ENCODE measurements at places on chromosomes 5 and 9.

DNA sequence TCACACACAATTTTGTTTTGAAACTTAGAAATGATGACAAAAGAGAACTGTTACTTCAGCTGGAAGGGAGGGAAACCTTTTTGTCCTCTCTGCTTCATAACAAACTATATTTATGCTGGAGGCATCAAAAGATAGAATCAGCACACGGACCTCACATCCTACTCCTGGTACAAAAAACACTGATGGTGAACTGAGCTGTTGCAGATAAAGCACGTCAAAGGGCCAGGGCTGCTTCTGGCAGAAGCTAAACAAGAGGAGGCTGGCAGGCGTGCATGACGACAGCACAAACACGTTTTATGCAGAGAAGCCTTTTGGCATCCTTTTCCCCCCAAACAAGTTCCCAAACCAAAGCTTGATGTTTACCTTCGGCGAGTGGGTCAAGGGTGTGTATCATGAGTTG lies 169.6 kb downstream of the SLC24A2 start:
- DNase-seq, result no peak

DNA sequence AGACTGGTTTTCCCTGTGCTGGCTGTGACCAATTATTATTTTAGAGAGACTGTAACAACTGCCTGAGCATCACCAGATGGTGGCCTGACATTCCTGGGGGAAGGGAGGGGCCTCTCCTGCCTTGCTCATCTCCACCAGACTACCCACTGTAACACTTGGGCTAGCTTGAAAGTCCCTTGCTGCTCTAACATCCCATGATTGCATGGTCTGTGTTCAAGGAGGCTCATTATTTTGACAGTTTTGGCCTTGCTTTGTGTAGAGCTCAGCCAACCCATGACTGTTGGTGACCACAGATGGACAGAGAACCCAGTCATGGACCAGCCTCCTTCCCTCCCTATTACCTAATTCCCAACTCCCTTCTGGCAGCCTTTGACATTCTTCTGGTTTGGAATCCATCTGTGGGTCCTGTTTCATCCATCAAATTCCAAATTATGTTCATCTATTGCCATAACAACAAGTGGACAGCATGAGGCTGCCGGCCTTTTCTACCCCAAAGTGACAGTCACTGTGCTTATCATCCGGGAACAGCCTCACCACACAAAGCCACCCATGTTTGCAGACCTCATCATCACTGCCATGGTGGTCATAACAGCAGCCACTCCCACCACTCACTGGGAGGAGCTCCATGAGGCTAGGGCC lies 49.0 kb upstream of the ICE1 start:
- DNase-seq, result no peak

GRCh38 chr5:173848986-173849596 lies 39.1 kb upstream of the CPEB4 start:
- no peak for DNase-seq

GRCh38 chr9:76605321-76605900 lies 146.4 kb downstream of the GCNT1 start:
- no peak for DNase-seq

DNA sequence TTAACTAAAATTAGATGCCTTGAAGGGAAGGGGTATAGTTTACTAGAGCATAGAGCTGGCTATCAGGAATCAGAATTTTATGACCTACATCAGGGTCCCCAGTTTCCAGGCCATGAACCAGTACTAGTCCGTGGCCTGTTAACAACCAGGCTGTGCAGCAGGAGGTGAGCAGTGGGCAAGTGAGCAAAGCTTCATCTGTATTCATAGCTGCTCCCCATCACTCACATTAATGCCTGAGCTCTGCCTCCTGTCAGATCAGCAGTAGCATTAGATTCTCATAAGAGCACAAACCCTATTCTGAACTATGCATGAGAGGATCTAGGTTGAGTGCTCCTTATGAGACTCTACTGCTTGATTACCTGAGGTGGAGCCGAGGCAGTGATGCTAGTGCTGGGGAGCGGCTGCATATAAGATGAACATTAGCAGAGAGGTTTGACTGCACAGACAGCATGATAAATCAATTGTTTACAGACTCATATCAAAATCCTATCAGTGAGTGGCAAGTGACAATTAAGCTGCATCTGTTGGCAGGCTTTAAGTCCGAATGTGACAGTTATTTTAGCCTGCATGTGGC lies 44.6 kb downstream of the TAF11L14 start:
- no peak for DNase-seq

GRCh38 chr9:136019041-136019680 lies 58.0 kb upstream of the UBAC1 start:
- no peak for DNase-seq

DNA sequence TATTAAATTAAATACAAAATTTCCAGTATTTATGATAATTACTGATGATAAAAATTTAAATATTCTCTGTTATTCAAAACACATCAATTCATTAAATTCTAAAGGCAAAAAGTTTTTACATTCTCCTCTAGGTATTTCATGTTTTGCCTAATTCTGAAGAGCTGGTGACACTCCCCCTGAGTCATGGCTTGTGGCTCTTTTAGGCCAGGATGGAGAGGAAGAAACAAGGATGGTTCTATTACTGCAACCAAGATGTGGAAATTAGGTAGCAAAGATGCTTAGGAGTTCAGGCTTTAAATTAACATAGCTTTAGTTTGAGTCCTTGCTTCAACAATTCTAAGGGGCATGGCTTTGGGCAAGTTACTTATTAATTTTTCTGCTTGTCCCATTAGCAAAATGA lies 1295.8 kb downstream of the EFNA5 start:
- no peak for DNase-seq

GRCh38 chr9:34654323-34655051 lies 2.5 kb downstream of the IL11RA start:
- DNase-seq, result no peak

- no peak for DNase-seq
These were observed 50.8 kb downstream of the ALDH7A1 start for GRCh38 chr5:126544087-126544740.

DNA sequence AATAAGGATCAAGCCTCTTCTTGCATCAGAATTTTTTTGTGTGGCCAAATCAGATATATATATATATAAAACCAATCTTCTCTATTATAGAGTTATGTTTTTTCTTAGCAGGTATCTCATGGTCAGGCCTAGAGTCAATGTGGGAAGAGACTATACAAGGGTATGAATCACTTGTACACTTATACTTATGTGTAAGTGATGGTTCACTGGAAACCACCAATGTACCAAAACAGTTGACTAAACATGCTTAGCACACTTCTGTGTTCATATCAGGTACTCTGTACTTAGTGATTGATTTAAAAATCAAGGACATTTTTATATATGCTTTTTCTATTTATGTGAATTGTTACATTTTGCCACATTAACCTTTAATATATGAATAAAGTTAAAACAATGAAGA lies 92.6 kb downstream of the CWC27 start:
- DNase-seq, result no peak

GRCh38 chr9:76904661-76905457 lies 1.1 kb downstream of the PRUNE2 start:
- no peak for DNase-seq

DNA sequence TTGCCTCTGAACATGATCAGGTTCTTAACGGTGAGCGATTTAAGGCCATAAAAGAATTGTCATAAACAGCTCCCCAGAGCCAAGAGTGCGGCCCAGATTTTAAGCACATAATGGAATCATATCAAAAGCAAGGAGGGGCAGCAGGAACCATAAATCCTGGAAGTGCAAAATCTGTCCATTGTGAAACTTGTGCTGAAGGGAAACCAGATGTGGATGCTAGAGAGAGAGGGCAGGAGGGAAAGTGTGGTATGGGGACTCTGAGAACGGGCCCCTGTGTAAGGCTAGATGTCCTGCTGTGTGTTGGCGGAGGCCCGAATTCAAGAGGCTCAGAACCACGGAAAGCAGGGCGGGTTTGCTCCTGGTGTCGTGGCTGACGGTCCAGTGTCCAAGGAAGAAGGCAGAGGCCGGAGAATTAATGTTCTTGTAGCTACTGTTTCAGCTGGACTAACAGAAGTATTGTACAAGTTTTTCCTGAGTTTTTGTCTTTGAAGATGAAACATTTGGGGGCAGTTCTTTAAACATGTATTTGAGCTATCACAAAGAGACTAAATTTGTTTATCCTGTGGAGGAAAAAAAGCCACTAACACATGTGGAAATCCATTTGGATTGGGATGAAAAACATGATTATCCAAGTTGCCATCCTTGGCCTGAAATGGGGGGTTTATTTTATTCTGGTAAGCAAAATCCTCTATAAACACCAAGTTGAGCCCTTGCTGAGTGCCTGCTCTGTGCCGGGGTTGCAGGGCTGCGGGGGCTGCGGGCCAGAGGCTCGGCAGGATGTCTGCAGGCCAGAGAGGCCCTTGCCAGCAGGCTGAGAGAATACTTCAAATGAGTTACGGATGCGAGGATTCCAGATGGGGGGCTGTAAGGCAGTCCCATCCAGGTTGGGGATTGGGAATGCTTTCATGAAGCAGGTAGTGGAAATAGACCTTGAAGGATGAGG lies 9.2 kb upstream of the CXCL14 start:
- DNase-seq, result no peak

- no peak for DNase-seq
These were observed 28.6 kb downstream of the GPRIN1 start for GRCh38 chr5:176581361-176581760.

GRCh38 chr9:130500340-130501180 lies 55.8 kb downstream of the ASS1 start:
- no peak for DNase-seq

GRCh38 chr9:98995059-98995671 lies 51.5 kb downstream of the COL15A1 start:
- no peak for DNase-seq

- no peak for DNase-seq
These were observed 80.8 kb upstream of the ARAP3 start for GRCh38 chr5:141762790-141763368.

- no peak for DNase-seq
These were observed 75.1 kb downstream of the GABRB2 start for GRCh38 chr5:161471211-161471950.

DNA sequence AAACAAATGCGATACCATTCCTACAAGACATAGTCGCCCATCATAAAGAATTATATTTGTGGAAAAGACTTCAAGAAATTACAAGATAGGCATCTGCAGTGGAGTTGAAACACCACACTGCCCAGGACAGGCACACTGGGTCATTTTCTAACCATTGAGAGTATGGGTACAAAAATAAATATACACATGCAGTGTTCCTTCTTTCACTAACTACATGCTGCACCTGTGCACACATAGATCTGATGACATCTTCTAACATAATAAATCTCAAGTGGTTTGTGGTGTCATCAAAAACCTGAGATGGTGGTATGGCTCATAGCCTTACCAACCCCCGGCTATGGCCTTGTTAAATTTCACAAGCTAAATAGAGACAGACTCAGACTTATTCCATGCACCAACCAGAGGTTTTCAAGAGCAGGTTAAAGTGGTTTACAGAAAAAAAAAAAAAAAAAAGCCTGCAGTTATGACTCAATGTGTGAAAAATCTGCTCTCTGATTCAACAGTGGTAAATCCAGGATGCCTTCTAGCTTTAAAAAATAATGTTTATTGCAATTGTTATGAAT lies 12.4 kb upstream of the NFIB start:
- no peak for DNase-seq

DNA sequence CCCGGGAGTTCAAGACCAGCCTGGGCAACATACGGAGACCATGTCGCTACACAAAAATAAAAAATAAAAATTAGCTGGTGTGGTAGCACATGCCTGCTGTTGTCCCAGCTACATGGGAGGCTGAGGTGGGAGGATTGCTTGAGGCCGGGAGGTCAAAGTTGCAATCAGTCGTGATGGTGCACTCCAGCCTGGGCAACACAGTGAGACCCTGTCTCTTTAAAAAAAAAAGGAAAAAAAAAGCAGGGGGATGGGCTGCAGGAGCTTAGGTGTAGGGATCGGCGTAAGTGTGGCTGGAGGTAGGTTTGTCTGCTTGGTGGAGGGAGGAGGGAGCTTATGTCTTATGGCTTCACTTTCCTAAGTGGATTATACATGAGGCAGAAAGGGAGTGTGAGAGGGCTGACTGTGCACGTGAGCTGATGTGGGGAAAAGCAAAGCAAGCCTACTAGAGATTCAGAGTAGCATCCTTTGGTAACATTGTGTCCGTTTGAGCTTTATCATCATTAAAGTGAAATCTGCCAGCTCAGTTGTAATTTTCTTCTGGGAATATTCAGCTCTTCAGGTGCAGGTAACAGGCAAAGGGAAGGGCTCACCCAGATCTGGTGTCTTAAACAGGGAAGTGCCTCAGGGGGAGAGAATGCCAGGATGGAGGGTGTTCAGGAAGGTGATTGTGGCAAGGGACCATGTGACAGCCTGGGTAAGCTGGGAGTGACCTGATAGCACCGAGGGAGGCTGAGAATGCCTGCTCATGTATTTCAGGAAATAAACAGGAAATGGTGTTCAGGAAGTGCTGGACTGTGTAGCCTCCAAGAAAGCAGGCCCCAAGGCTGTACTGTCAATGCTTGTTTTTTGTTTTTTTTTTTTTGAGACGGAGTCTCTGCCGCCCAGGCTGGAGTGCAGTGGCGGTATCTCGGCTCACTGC lies 17.6 kb upstream of the SETX start:
- DNase-seq, result no peak

DNA sequence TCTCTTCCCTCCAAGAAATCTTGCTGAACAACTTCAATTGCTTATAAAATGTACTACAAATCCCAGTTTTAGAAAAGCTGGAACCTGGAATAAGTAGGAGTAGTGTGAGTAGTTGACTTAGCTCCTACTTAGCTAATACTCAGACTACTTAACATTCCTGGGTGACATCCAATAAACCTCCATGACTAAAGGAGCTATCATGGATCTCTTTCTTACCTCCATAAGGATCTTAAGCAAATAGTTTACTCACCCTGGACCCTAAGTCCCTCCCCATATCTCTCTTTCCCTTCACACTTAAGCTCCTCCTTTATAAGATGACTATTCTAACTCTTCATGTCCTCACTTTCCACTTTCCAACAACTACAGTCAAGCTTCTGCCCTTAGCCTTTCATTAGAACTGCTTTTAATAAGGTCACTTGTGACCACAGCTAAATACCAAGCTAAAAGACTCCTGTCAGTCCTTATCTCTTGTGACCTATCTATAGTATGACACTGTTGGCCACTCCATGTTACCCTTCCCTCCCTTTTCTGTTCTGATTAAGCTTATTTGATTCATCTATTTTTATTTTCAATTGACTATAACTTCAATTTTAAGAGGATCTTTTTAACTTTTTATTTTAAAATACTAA lies 194.9 kb downstream of the RFX3 start:
- no peak for DNase-seq

- DNase-seq, result no peak
These were observed 71.8 kb downstream of the RAPGEF1 start for GRCh38 chr9:131668057-131668438.

GRCh38 chr5:4553978-4554377 lies 586.2 kb upstream of the ADAMTS16 start:
- DNase-seq, result no peak

DNA sequence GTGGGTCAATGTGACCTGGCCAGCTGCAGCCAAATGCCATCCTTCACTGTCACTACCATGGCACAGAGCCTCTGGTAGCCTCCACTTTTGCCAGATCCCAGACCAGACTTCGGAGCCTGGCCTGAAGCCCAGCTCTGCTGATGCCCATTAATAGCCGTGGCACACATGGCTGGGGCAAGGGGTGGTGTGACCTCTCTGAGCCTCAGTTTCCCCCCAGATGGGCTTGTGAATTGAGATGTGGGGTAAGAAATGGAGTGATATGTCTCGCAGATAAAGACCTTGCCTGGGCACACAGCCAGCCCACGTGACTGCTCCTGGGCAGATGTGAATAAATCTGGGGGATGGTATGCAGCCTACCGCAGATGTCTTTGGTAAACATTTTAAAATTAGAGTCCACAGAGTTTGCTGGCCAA lies 13.9 kb downstream of the SUSD3 start:
- no peak for DNase-seq

Measured in stimulated activated CD8-positive, alpha-beta memory T cell treated with anti-CD3 and anti-CD28 coated beads, Interleukin-15, amount 100 ng/mL, for 24 hours (primary cell).